ENCODE measurements at places on chromosomes 6 and 20.

GRCh38 chr20:4136967-4137334, 121.6 kb upstream of the RNF24 start:
- no peak for DNase-seq

GRCh38 chr20:33291830-33292355, 8.9 kb downstream of the BPIFB1 start:
- DNase-seq: peak; percentile 57

- DNase-seq: no peak
Measured at GRCh38 chr6:12295558-12296254, 5.5 kb downstream of the EDN1 start.

- DNase-seq: no peak
Measured at GRCh38 chr6:37354526-37355384, 972 bp downstream of the RNF8 start.

DNA sequence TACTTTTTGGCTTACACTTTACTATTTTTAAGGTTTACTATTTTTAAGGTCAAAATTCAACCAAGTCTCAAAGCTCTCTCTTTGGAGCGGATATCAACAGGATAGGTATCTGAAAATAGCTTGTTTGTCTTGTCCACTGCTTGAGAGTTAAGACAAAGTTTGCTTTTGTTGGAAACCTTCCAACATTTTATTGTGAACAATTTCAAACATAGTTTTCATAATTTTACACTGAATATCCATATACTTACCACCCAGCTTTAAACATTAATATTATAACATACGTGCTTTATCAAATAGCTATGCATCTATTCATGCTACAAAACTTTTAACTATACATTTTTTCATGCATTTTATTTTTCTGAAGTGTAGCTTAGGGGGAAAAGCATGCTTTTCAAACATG, 109.9 kb downstream of the FYN start:
- no peak for DNase-seq

GRCh38 chr20:58112017-58112781, 116.3 kb downstream of the ANKRD60 start:
- DNase-seq: peak; percentile 90

GRCh38 chr6:143198312-143198711, 137.6 kb downstream of the AIG1 start:
- DNase-seq: no peak

GRCh38 chr6:155510879-155511278, 55.2 kb upstream of the NOX3 start:
- DNase-seq: no peak

DNA sequence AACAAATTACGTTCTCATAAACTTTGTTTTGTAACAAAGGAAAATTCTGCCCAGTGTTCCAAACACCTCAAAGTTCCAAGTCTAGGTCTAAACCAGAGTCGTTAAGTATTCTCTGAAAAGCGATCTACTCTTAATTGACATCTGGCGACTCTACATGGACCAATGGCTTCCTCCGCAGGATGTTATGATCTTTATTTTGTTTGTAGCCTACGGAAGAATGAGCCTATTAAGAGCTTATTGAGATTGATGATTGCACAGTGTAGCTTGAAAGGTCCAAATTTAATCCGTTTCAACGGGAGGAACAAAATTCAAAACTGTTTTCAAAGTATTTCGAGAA, 61.1 kb downstream of the FAM217A start:
- DNase-seq: peak; percentile 86

DNA sequence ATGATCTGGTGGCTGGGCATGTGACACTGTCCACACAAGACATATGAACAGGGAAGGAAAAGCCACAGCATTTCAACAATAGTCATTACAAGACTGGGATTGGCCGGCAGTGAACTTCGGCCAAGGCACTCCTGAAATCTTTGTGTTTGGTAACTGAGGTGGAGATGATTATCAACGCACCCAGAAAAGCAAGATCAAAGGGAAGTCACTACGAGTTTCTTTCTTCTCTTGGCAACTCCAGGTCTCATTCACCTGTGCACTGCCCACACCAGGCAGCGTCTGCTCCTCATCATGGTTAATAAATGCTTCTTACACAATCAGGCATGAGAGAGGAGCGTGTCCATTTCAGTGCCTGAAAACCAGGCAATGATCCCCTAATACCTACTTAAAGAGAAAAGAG, 20.5 kb upstream of the FOXC1 start:
- DNase-seq: no peak

Data from NCI-H2171 treated with DMSO at 0.1 percent for 48 hours (cell line).